ENCODE measurements at places on chromosomes 13 and 19.

- no peak for DNase-seq
Measured at GRCh38 chr13:101817898-101818297, 365.4 kb downstream of the ITGBL1 start.

DNA sequence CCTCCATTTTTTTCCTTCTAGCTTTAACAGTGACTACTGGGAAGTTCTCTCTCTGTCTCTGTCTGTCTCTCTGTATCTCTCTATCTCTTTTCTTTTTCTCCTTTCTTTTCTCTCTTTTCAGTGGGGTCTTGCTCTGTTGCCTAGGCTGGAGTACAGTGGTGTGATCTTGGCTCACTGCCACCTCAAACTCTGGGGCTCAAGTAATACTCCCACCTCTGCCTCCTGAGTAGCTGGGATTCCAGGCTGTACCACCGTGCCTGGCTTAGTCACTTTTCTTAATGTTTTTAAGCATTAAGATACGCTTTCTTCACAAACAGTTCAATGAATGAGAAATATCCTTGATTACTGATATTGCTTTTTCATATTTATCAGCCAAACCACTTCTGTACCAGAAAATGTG is 13.1 kb downstream of the PCCA start:
- no peak for DNase-seq

DNA sequence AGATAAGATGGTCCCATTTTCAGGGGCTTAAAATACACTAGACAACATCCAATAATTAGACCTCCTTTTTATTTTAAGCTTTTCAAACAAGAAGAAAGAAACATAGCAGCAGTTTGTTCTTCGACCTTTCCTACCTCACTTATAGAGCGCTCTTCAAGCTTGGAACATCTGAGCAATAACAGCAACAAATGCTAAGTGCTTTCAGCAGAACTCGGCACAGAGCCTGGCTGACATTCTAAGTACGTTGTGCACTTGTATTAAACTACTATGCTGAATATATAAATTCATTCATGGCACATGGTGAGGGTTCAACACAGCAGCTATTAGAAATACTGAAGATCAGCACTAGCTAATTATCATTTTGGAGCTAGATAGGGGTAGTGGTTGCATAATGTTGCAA is 256.1 kb upstream of the MAB21L1 start:
- no peak for DNase-seq

DNA sequence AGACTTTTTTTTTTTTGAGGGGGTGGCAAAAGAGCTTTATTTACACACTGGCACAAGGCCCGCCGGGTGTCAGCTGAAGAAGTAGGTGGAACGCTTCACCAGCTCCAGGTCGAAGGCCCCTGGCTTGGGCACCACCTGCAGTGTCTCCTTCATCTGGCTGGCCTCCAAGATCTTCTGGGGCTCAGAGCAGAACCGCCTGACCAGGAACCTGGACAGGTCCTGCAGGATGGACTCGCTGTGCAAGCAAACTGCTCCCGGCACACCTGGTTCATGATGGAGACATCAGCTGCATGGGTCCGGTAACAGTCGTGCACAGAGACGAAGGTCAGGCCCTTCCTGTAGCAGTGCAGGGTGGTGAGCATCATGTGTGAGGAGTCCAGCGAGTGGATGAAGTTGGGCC is 4.4 kb upstream of the CYP4F2 start:
- DNase-seq, result no peak

DNA sequence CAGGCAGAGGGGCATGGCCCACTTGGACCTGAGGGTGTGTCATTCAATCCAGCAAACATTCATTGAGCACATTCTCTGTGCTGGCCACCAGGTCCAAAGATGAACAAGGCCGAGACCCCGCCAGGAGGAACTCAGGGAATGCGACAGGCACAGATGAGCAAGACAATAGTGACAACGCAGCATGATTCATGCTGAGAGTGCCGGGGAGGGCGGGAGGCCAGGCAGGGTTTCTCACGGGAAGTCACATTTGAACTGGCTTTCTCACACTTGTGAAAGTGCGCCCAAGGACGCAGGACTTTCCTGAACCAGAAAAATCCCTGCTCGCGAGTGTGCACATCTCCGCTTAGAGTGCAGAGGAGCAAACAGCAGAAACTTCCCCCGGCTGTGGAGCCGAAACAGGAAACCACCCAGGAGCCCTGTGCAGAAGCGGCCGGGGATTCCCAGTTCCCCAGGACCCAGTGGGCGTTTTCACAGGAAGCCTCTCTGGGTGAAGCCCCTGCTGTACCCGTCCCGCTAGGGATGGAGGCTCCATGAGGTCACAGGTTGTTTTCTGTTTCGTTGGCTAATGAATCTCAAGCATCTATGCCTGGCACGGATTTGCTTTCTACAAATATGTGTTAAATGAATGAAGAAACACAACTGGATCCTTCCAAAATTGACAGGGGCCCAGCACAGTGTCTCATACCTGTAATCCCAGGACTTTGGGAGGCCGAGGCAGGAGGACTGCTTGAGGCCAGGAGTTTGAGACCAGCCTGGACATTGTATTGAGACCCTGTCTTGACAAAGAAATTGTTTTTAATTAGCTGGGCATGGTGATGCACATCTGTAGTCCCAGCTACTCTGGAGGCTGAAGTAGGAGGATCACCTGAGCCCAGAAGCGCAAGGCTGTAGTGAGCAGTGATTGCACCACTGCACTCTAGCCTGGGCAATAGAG is 68.4 kb upstream of the TM9SF2 start:
- peak; percentile 94 for DNase-seq

GRCh38 chr19:47896773-47897172 is 10.7 kb upstream of the SULT2A1 start:
- no peak for DNase-seq

DNA sequence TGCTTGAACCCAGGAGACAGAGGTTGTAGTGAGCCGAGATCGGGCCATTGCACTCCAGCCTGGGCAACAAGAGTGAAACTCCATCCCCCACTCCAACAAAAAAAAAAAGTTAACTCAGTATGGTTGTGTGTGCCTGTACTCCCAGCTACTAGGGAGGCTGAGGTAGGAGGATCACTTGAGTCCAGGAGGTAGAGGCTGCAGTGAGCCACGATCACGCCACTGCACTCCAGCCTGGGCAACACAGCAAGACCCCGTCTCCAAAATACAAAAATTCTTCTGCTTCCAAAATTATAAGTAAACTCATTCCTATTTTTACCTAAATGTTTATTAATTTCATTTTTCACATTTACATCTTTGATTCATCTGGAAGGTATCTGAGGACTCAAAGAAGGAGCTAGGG is 14.4 kb downstream of the PNMA8A start:
- DNase-seq, result no peak

GRCh38 chr19:14769201-14769600 is 9.2 kb downstream of the ADGRE2 start:
- no peak for DNase-seq
